ENCODE measurements at places on chromosomes 3 and 15.
A peak's percentile ranks its signal among the peaks of the same experiment; 100 is the strongest.

DNA sequence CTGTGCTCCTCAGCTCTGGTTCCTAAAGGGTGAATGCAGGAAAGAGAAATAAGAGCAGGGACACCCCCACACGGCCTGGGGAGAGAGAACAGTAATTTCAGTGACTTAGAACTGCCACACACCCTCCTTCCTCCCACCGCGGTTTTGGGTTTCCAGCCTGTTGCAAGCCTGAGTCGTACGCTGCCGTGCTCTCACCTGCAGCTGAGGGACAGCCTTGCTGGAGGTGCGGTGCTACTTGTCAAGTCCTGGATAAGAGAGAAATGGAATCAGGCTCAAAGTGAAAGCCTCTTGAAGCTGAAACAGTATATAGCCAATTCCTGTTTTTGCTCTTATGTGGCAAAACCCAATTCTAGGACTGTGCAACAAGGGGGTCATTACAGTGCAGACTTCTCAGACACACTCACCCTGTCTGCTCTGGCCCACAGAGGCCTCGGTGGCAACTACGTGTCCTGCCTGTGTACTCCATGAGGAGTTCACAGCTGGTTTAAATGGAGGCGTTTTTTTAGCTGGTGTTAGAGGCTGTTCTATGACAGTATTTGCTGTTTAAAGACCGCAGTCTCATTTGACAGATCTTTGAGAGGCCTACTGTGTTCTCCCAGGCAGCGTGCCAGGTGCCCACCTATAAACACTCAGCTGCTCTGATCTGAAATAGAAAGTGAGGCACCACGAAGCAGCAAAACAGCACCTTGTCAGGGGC lies 42.9 kb downstream of the TBC1D2B start:
- DNase-seq: peak; percentile 55

GRCh38 chr3:64079369-64080150 lies 56.3 kb upstream of the PSMD6 start:
- DNase-seq: no peak

DNA sequence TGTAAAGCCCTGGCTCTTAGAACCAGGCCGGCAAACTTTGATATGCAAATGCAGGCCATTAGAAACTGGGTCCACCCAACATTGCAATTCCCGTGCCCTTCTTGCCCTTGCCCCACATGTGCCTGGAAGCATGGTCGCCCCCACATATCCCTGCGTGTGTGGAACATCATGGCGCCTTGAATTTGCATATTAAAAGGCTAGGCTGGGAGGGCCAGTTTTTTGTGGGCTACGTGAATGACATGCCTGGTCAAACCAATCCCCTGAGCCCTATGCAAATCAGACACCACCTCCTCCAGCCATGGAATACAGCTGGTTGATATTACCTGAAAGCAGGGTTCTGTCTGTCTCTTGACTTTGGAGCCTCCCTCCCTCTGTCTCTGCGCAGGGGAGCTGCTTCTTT lies 58.7 kb upstream of the ARHGEF26 start:
- no peak for DNase-seq

GRCh38 chr3:134366221-134366927 lies 7.9 kb downstream of the AMOTL2 start:
- DNase-seq: no peak

DNA sequence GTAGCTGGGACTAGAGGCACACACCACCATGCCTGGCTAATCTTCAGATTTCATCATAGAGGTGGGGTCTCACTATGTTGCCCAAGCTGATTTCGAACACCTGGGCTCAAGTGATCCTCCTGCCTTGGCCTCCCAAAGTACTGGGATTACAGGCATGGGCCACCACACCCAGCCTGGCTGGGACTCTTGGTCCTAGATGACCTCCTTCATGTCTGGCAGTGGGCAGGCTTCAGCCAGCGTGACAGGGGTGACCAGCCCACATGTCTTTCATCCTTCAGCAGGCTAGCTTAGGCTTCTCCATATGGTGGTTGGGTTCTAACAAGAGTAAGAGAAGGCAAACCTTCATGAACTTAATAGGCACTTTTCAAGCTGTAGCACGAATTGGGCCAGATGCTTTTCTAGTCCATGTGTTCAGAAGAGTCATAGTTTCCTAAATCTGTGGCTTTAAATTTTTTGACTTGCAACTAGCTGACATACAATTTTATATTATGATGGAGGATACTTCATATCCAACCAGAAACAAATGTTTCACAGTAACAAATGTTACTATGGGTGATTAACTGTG lies 7.6 kb downstream of the GPD1L start:
- DNase-seq: no peak
